CMK (cell line): ENCODE measurements at places on chromosomes 5 and 9.

DNA sequence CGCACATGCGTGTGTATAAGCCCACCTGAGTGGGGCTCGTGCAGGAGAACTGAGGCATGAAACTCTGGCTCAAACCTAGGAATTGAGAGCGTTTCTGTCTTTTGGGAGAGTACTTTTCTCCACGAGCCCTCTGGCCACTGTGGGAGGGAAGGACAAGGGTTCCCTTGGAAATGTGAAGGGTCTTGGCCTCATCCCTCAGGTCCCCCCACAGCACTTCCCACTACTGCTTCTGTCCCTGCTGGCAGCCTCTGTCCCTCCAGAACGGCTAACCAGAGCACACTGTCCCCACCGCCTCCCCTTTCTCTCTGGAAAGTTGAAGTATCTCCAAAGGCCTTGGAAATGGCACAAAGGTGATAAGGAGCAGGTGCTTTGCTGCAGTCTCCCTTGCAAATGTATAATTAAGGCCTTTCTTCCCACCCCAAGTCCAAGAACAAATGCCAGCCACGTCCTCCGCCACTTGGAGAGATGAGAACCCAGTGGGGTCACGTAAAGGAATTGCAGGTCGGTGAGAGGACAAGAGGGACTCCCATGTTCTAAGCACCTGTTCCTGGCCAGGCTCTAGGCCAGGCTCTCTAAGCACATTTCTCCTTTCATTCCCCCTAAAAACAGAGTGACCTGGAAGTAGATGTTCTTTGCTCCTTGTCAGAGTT lies 107.9 kb upstream of the LMX1B start:
- no peak for DNase-seq

DNA sequence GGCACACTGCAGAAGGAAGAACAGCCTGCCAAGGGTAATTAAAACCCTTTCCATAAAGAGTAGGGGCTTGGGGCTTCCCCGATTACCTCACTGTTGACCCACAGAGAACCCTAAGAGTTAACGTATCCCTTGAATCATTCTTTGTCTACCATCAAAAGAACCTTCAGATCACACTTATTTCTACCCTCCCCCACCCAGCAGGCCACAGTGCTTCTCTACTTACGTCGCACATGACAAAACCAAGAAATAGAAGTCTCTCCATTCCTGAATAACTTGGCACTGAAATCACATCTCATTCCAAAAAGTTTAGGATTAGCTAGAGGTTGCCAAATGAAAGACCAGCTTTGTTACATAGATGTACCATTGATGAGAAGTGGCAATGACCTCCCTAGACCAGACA lies 268.7 kb upstream of the GAS1 start:
- no peak for DNase-seq

DNA sequence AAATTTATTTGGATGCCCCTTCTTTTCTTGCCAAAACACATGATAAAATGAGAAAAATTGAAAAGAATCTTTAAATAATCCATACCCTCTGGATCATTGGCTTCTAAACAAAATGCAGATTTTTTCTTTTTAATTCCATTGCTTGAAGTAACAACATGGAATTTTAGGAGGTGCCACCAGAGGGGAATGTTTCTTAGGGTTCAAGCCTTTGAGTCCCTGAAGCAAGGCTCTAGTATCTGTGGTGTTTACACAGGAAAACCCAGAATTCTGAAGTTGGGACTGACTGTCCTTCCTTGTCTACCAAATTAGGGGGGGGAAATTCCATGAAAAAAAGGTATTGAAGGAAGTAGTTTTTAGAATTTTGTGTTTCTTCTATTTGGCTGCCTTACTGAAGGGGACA lies 69.4 kb downstream of the LMNB1 start:
- DNase-seq: no peak

DNA sequence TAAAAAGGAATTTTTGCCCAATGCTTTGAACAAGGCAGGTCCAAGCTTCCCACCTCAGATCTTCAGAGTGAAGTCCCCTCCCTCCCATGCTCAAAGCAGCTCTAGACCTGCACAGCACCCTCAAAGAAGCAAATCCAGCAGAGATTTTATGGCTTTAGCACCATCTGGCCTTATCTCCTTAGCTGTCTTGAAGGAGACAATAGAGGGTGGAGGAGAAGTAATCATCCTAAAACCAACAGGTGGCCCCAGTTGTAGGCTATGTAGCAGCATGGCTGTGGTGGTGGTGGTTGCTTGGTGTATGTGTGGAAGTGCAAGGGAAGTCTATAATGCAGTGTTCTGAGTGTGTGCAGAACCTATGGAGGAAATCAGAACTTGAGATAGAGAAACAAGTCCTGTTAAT lies 140.1 kb downstream of the GRIA1 start:
- DNase-seq: no peak

- DNase-seq: no peak
These were observed 151.0 kb upstream of the ZNF366 start for GRCh38 chr5:72658161-72658560.

DNA sequence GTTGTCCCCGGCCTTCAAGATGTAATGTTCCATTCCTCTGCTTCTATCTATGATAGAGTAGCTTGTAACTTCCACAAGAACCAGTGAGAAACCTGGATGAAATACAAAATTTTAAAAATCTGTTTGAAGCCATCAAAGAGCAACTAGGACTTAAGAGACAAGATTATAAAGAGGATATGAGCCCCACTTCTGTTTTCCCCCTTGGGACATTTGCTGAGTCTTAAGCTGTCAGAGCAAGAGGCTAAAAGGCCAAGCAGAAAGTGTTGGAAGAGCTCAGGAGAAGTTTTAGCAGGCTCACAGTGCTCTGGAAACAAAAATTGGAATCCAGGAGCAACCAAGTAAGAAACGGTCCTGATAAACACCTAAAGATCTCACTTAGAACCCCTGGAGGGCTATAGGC lies 76.1 kb downstream of the ADRB2 start:
- no peak for DNase-seq

DNA sequence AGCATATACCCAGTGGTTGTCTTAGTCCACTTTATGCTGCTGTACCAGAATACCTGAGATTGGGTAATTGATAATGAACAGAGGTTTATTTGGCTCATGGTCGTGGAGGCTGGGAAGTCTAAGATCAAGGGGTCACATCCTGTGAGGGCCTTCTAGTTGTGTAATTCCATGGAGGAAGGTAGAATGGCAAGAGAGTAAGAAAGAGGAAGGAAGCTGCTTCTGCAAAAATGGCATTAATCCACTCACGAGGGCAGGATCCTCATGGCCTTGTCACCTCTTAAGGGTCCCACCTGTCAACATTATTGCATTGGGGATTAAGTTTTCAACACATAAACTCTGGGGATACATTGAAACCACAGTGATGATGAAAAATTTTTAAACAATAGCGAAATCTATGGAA lies 17.0 kb downstream of the BTNL8 start:
- DNase-seq: no peak

DNA sequence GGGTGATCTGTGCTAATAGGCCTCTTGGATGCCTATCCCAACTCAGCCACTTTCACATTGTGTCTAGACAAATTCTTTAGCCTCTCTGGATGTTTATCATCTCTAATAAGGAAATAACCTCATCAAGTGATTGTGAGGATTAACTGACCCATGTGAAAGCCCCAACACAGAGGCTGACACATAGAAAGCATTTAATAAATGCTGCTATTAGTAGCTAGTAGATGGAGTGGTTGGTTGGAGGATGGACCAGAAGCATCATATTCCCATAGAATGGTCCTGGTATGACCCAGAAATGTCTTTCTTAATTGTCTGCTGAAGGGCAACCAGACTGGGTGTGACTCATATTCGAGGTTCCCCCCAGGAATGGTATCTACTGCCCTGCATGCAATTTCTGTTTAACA lies 124.4 kb downstream of the PIK3R1 start:
- no peak for DNase-seq

DNA sequence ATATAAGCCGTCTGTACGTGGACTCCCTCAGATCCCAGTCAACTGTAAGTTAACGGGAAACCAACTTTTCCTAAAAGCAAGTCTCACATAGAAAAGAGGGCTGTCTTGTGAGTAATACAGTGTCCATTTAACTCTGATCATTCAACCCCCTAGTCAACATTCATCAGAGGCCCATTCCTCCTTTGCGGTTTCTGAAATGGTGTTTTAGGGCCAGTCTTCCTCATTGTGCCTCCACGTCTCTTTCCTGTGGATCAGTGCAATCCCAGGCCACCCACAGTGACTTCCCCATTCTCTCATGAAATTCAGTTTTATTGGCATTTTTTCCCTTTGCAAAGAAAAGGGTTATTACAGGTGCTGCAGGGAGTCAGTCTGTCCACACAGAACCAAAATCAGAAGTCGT lies 261.8 kb downstream of the NR3C1 start:
- no peak for DNase-seq

- no peak for DNase-seq
These were observed 24.4 kb upstream of the AKNA start for GRCh38 chr9:114412048-114412683.

DNA sequence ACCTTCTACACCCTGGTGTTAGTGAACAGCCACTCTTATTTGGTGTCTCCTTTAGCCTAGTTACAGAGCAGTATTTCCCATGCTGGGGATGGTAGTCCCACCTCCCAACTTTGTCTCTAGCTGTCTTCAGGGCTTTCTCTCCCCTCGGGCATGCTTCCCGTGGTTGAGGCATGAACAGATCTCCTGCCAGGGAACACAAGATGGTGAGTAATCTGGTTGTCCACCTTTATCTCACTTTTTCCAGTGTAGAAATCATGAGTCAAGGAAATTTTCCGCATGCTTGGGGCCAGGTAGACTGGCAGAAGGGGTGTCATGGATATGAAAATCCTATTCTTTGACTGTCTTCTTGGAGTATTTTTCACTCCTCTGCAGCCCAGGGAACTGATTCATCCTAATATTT lies 532.9 kb downstream of the ANXA1 start:
- DNase-seq: no peak

GRCh38 chr5:136030956-136031611 lies 2.3 kb downstream of the TGFBI start:
- no peak for DNase-seq

- peak; percentile 14 for DNase-seq
These were observed 250.8 kb upstream of the IRX2 start for GRCh38 chr5:3002230-3002629.

GRCh38 chr5:459562-460272 lies 16.7 kb downstream of the EXOC3 start:
- no peak for DNase-seq

DNA sequence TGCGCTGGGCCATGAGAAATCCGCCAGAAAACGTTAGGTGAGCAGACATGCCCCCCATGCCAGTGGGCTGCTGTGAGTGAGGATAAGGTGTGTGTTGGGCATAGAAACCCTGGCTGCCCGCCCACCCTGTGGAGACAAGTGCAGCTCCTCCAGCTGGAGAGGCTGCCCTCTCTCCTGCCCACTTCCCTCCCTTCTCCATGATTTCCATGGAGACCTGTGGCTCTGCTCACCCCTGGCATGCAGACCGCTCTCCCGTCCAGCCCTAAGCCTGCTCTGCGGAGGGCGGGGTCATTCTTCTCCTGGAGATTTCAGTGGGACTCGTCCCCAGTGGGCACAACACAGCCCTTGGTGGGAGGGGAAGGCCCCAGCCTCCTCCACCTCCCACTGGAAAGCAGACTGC lies 133.0 kb upstream of the FAM120A start:
- DNase-seq: no peak

- no peak for DNase-seq
These were observed 44.7 kb downstream of the FANCC start for GRCh38 chr9:95272830-95273229.

- DNase-seq: no peak
These were observed 20.8 kb downstream of the SLC46A2 start for GRCh38 chr9:112869917-112870316.

DNA sequence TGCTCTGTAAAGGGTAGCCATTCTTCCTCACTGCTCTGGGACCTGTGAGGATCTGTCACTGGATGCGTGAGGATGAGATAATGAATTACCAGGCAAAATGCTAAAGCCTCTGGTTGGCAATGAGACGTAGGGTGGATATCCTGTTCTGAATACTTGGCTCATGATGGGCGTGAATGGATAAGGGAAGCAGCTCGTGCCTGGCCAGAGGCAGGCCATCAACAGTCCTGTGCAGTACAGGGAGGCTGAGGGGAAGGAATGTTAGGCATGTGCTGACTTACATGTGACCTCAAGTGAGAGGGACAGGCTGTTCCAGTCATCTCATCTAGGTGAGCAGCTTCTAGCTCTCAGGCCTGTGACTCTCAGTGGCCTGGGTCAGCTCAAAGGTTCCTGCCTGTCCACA lies 172.8 kb downstream of the CARTPT start:
- DNase-seq: no peak
